ENCODE measurements at places on chromosomes 12 and 14. TPM values are rescaled to one million over a fixed set of nuclear protein-coding genes. Genes with fewer than 3 reads are reported as not detected.

TOGARAM1 gene
- total RNA-seq, result 6.8 TPM

OVCH1 gene
- not detected for total RNA-seq

KRT78 gene
- total RNA-seq, result not detected

KRT75 gene
- not detected for total RNA-seq

CMKLR1 gene
- not detected for total RNA-seq

NPAS3 gene
- not detected for total RNA-seq

ACOT6 gene
- total RNA-seq, result not detected
